Left lobe of liver (tissue), 2 donors: ENCODE measurements at places on chromosomes 16 and 17. TPM values are rescaled to one million over a fixed set of nuclear protein-coding genes. Genes with fewer than 3 reads are reported as not detected.

Gene KRT33B
- not detected for total RNA-seq

Gene TBX21
- total RNA-seq, result 0.38 TPM

Gene CES1
- 2,727 TPM for total RNA-seq

Gene MEOX1
- not detected for total RNA-seq

Gene GFER
- 20.3 TPM for total RNA-seq

Gene GALNS
- total RNA-seq, result 23.1 TPM

Gene ZMYND15
- 0.63 TPM for total RNA-seq

Gene BTBD17
- not detected for total RNA-seq

Gene TMEM97
- 29.6 TPM for total RNA-seq

Gene KCNJ16
- total RNA-seq, result 1.1 TPM

- no peak for DNase-seq
Observed at GRCh38 chr16:2713985-2714774, 5.8 kb downstream of the PRSS27 start.

DNA sequence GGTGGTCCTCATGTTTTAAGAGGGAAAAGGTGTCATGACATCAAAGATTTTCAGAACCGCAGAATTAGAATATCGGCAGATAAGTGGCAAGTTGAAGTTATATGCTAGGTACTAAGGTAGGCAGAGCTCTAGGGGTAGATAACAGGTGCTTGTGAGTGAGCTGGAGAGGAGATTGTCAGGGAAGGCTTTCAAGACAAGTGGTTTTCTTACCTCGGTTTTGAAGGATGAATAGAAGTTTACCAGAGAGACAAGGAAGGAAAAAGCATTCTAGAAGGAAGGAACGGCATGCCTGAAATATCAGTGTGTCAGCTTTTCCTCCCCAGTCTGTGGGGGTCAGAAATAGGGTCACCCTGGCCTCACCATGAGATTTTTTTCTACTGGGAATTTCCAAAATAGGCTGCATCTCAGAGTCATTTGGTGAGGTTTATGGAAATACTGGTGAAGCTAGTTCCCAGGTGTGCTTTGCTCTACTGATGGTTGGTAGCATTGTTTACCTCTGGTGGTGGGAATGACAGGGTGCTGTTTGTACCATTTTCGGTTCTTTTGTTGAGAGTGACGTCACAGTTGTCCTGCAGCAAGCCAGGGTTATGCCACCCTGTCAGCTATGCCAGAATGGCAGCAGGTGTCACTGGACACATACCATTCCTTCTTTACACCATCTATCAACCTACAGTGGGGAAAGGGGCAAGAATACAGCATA is 112.5 kb downstream of the MSI2 start:
- DNase-seq, result no peak

- no peak for DNase-seq
Observed at GRCh38 chr16:82965808-82966207, 339.0 kb downstream of the CDH13 start.

- DNase-seq, result no peak
Observed at GRCh38 chr17:48455791-48456190, 25.8 kb upstream of the SKAP1 start.

DNA sequence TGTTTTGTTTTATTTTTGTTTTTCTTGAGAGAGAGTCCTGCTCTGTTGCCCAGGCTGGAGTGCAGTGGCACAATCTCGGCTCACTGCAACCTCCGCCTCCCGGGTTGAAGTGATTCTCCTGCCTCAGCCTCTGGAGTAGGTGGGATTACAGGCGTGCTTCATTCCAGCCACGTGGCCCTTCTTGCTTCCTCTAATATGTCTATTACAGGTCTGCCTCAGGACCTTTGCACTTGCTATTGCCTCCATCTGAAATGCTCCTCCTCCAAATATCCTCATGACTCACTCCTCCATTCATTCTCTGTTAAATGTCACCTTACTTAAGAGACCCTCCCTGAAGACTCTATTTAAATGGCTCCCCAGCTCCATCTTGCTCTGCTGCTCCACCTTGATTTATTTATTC is 39.0 kb downstream of the LYRM9 start:
- no peak for DNase-seq

- DNase-seq, result no peak
Observed at GRCh38 chr16:72768591-72768990, 279.3 kb downstream of the ZFHX3 start.

DNA sequence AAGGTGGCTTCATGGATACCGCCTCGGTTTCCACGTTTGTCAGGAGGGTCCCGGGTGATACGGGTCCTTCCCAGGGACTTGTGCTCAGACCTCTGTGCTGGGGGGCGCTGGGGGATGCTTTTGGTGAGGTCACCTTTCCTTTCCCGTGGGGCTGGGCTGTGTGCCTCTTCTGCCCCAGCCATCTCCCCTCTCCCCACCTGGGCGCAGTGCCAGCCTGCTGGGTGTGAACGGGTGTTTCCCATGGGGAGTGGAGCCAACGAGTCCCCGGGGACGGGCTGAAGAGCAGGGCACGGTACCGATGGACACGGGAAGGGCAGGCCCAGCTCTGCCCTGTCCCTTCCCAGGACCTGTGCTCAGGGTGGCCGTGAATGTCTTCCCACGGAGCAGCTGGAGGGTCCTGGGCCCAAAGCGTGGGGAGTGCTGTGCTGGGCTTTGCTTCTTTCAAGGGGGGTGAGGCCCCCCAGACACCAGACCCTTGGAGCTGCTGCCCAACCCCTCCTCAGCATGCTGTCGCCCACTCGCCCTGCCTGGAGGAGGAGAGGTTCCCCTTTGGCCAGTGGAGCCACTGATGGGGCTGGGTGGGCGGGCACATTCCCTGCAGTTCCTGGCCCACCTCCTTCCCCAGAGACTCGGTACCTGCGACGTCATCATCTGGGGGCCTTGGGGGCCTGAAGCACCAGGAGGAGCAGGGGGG is 15.5 kb downstream of the TELO2 start:
- DNase-seq, result no peak

- DNase-seq, result no peak
Observed at GRCh38 chr16:80120899-80121521, 419.8 kb upstream of the DYNLRB2 start.

DNA sequence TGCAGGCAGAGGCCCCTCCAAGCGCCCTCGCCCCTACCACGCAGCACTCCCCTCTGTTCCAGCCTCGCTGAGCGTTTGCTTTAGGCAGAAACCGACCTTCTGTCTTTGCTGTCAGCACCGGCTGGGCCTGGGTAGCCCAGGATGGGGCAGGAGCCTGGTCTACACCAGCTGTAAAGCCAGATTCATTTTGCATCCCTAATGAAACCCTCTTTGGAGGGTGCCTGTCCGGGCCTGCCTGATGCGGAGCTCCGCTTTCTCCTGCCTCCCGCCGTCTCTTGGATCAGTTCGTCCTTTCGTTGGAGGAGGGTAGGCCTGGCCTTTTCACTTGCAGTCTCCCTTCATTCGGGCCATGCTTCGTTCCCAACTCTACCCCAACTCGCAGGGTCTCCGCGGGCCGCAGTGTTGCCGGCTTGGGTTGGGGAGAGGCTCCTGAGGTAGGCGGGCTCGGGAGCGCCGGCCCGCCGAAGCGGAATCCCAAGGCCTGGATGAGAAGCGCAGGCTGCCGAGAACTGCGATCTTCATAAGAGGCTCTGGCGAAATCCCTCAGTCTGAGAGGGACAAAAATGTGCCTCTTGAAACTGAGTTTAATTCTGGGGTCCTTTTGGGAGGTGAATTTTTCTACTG is 4.8 kb upstream of the HOXB8 start:
- DNase-seq, result no peak

- DNase-seq, result no peak
Observed at GRCh38 chr16:52251495-52251894, 295.4 kb downstream of the TOX3 start.

- DNase-seq, result no peak
Observed at GRCh38 chr16:20016234-20016633, 57.5 kb downstream of the GPR139 start.

GRCh38 chr16:48426244-48427141 is 41.3 kb upstream of the SIAH1 start:
- no peak for DNase-seq

DNA sequence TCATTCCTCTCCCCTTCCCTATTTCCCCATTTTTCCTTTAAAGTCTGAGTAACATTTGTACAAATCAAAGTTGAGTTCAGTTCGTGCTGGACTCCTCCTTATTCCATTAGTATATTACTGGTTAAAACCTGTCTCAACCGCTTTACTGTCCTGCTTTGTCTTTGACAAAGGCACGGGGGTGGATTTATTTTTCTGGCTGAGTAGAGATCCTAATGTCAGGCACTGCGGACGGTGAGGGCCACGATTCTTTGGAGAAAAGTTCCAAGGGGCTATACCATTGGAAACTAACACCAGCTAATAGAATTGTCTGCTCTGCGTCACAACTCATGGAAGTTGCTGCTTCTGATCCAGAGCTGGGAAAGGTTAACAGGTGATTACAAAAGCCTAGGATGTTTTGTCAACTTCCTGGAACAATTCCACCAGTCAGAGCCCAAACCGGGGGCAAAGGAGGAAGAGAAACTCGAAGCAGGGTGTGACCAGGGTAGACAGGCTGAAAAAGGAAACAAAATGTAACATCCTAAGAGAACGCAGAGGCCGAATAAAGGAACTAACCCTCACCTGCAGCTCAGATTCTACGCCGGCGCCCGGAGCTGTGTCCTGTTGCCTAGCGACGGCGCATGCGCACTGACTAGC is 12.4 kb downstream of the TAT start:
- DNase-seq, result no peak

GRCh38 chr17:73349138-73349537 is 37.3 kb upstream of the CDC42EP4 start:
- DNase-seq, result no peak

GRCh38 chr16:57071831-57072582 is 20.4 kb upstream of the CPNE2 start:
- no peak for DNase-seq

DNA sequence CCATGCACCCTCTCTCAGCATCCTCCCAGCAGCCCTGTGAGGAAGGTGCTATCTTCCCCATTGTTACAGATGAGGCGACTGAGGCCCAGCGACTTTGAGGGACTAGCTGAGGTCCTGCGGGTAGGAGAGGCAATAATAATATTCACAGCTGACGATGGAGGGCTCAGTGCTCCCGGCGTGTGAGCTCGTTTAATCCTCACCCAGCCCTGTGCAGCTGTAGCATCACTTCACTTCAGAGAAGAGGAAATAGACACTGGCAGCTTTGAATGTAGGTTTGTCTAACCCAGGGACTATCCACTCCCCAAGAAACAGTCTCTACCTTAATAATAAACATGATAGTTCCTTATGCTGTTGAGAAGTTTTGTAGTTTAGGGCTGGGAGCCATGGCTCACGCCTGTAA is 21.6 kb downstream of the LASP1 start:
- no peak for DNase-seq

GRCh38 chr16:678858-679813 is 1.1 kb upstream of the STUB1 start:
- DNase-seq, result peak; percentile 84

DNA sequence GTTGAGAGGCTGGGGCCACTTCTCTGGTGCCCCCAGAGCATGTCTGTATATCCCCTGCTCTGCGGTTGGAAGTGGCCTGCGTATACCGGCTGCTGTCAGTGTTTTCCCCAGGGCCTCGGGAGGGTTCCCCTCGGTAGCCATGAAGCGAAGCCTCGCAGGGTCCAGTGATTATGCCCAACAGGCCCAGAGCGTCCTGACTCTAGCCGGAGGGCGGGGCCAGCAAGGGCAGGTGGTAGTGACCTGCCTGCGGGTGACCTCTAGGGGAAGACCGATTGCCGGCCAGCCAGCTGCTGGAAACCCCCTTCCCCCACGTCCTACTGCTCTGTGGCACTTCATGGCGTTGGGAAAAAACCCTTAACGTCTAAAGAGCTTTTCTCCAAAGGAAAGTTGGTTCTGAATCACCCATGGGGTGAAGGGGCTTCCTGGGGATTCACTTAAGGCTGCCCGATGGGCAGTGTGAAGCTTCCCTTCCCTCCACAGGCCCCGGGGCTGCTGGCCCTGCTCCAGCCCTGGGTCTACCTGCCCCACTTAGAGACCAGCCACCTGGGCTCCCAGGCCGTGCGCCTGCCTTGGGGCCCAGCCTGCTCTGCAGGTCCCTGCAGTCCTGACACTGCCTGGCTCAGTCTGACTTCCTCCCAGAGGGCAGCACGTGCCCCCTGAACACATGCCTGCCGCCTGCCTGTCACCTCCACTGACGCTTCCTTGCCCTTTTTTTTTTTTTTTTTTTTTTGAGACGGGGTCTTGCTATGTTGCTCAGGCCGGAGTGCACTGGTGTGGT is 72.8 kb downstream of the SOCS1 start:
- no peak for DNase-seq

- peak; percentile 86 for DNase-seq
Observed at GRCh38 chr16:68778551-68779231, 41.6 kb downstream of the CDH1 start.

GRCh38 chr17:35653619-35654361 is 66.7 kb downstream of the AP2B1 start:
- DNase-seq, result no peak

- DNase-seq, result no peak
Observed at GRCh38 chr16:88013766-88014251, 62.6 kb downstream of the BANP start.

- DNase-seq, result no peak
Observed at GRCh38 chr17:37344519-37344918, 31.3 kb upstream of the C17orf78 start.

GRCh38 chr17:76558198-76559095 is 18.6 kb downstream of the PRCD start:
- no peak for DNase-seq

GRCh38 chr16:54933281-54934011 is 2.8 kb downstream of the IRX5 start:
- DNase-seq, result no peak

DNA sequence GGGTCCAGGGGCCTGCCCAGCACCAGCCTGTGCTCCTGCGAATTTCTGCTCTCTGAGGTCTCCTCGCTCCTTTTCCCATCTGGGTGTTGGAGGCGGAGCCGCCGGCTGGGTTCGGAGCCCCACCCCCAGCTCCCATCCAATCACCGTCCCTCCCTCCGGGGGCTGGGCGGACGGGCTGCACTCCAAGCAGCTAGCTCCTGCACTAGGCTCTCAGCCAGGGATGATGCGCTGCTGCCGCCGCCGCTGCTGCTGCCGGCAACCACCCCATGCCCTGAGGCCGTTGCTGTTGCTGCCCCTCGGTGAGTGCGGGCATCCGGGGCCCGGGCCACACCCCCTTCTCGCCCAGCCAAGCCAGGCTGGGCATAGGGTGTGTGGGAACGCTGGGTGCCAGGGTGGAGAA is at the start of gene NRN1L:
Gene NRN1L, plus strand, starts transcription at position 202 of the 400 bp plus-strand sequence. Its CDS starts 19 bp downstream, at position 221.
- peak; percentile 93 for DNase-seq

DNA sequence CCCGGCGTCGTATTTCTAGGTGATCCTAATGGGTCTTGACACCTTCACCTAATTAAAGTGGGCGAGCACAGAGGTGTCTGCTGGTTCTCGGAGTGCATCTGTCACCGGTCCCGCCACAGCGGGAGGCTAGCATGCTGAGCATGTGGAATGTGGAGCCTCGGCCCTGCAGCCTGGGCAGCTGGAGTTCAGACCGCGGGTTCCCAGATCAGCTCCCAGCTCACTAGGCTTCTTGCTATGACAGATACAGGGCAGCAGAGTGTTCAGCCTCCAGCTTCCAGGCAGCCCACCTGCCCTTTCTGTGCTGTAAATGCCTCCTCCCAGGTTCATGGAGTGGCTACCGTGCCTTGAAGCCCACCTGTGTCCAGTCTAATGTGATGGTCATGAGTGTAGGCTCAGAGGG is 166.7 kb downstream of the CPPED1 start:
- DNase-seq, result no peak

- DNase-seq, result no peak
Observed at GRCh38 chr17:4175921-4176807, 33.2 kb downstream of the CYB5D2 start.
